ENCODE measurements at places on chromosomes 2 and 18.

- DNase-seq = no peak
These were observed 619 bp upstream of the FAM168B start for GRCh38 chr2:131093696-131094462.

GRCh38 chr2:42424033-42424432 lies 63.0 kb upstream of the COX7A2L start:
- no peak for DNase-seq

GRCh38 chr2:69514406-69514805 lies 77.2 kb upstream of the NFU1 start:
- no peak for DNase-seq

DNA sequence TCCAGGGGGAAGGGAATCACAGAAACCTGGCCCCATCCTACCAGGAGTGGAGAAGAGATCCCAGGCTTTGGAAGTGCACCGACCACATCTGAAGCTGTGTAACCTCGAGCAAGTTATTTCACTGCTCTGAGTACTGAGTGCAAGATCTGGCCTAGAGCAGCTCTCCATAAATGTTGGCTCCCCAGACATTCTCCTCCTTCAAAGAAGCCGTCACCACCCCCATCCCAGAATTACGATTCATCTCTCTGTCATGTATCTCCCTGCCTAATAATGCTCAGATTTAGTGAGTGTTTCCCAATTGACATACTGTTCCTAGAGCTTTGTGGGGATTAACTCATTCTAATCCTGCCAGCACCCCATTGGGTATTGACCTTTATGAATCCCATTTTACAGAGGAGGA lies 51.7 kb downstream of the TNS1 start:
- no peak for DNase-seq

- DNase-seq = no peak
These were observed 31.7 kb upstream of the ASAP2 start for GRCh38 chr2:9174771-9175437.

GRCh38 chr2:23698116-23698693 lies 228.7 kb downstream of the ATAD2B start:
- DNase-seq = no peak

DNA sequence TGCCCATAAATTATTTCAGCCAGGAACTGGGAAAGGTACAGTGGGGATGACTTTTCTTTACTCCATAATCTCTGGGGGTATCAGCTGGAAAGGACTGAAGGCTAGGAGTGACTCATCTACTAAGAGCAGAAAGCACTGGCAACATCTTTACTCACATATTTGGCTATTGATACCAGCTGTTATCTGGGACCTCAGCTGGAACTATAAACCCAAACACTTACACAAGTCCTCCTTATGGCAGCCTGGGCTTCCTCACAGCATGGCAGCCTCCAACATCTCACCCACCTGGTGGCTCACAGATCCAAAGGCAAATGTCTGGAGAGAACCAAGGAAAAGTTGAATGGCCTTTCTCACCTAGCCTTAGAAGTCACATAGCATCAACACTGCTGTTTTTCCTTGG lies 379.0 kb upstream of the RND3 start:
- DNase-seq = no peak

GRCh38 chr2:227614246-227614645 lies 394 bp downstream of the SCYGR3 start:
- DNase-seq = no peak

DNA sequence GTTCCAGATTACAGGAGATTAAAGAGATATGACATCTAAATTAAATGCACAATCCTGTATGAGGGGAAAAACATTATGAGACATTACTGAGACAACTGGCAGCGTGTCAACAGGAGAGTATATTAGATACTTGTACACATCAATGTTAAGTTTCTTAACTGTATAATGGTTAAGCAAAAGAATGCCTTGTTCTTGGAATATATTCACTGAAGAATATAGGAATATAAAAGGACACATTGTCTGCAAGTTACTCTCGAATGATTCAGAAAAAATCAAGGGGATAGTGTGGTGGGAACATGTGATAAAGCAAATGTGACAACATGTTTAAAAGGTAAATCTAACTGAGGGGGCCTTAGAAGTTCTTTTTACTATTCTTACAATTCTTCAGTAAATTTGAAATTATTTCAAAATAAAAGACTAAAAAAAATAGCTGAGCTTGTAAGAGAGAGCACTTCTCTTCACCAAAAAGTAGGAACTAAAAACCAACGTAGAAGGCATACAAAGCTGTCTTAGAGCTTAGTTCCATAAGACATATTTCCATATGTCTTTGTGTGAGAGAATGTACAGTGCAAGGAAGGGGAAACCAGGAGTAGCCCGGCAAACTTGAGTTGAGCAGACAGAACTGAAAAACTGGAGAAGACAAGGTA lies 7.5 kb downstream of the WDPCP start:
- no peak for DNase-seq

DNA sequence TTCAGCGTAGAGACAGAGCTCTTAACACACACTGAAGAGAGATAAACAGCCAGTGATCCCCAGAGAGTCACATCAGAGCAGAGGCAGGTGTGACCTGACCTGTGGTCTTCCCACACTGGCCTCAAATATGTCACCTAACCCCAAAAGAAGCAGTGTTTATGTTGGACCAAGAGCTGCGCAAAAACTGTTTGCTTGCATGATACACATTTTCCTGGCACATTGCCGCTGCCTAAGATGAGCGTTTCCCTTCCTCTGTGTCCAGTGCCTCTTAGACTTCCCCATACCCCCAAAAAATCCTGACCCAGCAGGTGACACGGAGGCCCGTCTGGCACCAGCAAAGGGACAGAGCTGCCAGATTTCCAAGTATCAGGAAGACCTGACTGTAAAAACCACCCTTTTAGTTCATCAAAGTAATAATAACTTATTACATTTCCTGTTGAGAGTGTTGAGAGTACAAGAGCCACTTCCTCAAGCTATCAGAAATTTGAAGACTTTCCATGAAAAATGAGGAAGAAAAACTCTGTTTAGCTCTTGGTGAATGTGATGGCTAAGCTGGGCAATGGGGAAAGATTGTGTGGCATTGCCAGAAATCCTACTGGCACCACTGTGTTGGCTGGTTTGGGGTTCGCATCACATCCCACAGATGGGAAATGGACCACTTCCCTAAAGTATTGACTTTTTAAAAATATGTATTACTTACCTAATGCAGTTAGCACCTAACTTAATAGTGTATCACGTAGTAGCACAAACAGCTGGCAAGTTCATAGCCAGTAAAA lies 6.7 kb downstream of the TNFRSF11A start:
- DNase-seq = no peak
